CD4-positive, alpha-beta T cell treated with Interleukin-4 for 4 hours (primary cell): ENCODE measurements at places on chromosomes 3 and 15.

DNA sequence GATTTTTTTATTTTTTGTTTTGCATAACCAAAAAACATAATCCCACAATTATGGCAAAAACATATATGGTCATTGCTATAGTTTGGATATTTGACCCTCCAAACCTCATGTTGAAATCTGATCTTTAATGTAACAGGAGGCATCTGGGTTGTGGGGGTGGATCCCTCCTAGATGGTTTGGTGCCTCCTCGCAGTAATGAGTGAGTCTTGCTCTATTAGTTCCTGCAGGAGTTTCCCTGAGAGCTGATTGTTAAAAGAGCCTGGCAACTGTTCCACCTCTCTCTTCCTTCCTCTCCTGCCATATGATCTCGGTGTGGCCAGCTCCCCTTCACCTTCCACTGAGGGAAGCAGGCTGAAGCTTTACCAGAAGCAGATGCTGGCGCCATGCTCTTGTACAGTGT is 33.2 kb upstream of the TRIM59 start:
- DNase-seq = no peak

DNA sequence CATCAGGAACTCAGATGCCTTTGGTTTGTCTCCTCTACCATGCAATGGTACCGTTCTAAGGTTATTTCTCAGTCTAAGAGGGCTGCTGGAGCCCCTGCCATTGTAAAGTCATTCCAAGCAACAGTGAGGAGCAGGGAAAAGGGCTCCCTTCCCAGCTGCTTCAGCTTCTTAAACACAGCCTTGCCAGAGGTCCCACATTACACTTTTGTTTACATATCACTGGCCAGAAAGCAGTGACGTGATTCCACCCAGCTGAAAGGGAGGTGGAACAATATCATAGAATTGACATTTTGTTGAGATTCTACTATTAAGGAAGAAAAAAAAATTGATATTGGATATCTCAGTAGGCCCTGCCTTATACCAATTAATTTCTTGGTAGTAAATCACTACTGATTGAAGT is 194.6 kb downstream of the SUCLG2 start:
- no peak for DNase-seq

DNA sequence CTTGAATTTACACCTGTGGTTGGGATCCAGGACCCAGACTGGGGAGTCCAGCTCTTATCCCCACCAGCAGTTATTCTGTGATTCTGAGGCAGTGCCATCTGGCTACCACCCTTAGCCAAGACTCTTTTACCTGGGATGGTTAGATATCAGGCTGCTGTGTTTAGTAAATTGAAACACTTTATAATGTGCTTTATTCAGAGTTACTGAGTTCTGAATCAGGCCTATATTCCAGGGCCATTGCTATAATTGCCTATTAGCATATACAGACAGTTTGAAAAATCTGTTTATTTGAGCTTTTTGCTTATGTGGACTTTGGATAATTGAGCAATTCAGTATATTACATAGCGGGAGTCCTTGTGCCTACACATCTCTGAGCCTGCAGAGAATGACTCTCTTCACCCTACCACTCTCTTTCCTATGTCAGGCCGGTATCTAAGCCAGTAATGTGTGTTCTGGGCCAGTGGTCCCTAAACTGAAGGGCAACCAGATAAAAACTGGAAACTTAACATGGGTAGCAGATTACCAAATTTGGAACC is 45.4 kb upstream of the TRAK1 start:
- DNase-seq = no peak

DNA sequence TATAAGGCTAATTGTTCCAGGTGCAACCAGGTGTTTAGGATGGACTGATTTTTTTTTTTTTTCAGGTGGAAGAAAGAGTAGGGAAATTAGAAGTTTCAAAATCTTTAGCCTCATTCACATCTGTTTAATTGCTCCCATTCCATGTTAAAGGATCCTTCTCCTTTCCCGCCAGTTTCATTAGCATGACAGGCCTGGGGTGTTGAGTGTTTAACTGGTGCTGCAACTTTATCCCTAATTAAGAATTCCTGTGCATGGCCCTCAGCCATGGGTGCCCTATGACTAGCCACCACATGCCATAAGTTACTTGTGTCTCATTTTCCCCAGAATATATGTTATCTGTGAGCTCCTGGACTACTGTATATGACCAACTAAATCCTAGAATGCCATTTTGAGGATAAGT is 501.4 kb downstream of the NSUN3 start:
- no peak for DNase-seq

GRCh38 chr15:67120839-67121643 is 55.6 kb downstream of the SMAD3 start:
- DNase-seq = peak; percentile 92

GRCh38 chr3:117695321-117695720 is 985.7 kb downstream of the TUSC7 start:
- no peak for DNase-seq

DNA sequence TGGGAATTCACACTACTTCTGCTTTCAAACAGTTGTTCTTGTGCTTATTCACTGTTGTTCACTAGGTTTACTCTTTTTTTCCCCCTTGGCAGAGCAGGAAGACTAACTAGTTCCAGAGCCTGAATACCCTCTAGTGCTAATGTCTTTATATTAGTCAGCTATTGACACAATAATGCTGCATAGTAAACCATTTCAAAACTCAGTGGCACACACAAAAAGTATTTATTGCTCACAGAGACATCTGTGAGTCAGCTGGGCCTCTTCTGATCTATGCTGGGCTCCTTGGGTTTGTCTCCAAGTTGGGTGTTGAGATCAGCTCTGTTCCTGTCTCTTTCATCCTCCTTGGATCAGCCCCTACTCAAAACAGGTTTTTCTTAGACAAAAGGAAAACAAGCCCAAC is 51.1 kb downstream of the RSRC1 start:
- DNase-seq = no peak

GRCh38 chr3:60323180-60323579 is 928.1 kb downstream of the FHIT start:
- no peak for DNase-seq

DNA sequence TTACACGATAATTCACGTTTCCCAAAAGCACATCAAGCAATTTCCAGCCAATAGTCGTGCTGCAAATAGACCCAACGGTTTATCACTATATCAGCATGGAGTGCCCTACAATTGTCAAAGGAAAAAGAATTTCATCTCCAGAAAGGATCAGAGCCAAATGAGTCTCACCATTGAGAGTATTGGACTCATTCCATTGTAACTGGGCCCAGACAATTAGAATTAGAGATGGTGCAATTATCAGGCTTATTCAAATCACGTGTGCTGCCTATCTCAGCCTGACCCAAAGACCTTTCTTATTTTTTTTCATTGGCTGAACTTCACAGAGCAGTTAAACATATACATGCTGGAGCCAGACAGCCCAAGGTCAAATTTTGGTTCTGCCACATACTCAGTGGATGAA is 87.0 kb upstream of the LRTM1 start:
- DNase-seq = no peak

GRCh38 chr15:39720621-39721611 is 61.7 kb downstream of the FSIP1 start:
- DNase-seq = no peak

GRCh38 chr3:73708956-73709355 is 84.2 kb upstream of the PDZRN3 start:
- no peak for DNase-seq

DNA sequence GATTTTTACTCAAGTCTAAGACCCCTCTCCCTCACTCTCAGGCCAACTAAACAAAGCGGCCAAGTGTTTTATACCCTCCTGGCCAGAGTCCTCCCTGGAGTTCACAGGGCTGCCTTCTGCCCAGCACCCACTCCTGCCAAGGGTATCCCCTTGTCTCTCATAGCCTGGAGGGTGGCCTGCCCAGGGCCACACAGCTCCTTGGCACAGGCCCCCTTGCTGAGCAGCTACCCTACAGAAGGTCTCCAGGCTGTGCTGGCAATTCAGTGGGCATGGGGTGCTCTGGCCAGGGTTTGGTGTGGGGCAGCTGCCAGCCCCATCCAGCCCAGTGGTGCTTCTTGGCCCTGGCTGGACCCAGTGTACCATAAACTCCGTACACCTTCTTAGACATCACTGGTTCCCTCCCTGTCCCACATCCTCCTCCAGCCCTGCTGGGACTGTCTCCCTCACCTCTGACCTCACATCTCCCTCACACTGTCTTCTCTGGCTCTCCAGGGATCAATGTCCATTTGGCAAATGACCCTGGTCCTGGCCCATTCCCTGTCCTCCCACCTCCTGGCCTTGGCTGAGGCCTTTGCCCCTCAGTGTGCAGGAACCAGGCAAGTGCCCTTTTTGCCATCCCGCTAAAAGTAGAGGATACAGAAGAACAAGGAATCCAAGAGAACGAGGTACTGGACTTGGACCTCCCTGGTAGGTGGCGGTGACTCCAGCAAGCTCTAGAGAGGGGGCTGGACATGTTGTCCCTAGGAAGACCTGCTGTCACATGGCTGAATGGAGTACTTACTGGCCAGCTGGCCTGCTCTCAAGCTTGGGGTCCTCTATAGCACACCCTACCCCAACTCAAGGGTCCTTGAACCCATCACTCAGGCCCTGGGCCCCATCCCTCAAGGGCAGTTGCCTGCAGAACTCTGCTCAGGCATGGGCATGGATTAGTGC is 50.0 kb upstream of the TRPM1 start:
- no peak for DNase-seq

GRCh38 chr15:72285927-72286516 is 13.7 kb upstream of the PARP6 start:
- DNase-seq = peak; percentile 40
